IPS-NIHi11 (cell line): ENCODE measurements at places on chromosomes 1 and 21.
A peak's percentile ranks its signal among the peaks of the same experiment; 100 is the strongest.

- DNase-seq: no peak
Observed at GRCh38 chr1:101030881-101031280, 5.3 kb upstream of the DPH5 start.

DNA sequence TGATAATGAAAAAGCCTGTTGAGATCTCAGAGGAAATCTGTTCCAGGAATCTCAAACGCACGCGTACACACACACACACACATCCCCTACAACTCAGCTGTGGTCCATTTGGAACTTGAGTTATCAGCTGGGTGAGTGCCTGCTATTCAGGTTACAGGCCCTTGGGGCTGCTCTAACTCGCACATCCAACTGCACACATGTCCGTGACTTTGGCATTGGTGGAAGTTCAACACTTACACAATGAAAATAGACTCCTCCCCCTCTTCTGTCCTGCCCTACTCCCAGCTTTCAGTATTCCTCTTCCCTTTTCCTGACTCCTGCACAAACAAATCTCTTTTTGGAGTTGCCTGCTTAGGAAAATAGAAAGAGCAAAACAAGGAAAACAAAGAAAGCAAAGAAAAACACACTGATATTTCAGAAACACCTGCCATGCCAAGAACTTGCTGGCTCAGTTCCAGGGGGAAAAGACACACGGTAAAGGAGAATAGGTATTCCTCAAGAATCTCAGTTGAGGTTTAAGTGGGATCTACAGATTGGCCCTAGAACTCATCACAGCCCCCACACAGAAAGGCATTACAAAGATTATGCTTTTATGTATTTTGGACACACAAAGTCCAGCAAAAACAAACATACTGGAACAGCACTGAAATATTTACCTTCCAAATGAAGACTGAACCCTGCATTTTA, 140.9 kb downstream of the TGFBR3 start:
- no peak for DNase-seq

DNA sequence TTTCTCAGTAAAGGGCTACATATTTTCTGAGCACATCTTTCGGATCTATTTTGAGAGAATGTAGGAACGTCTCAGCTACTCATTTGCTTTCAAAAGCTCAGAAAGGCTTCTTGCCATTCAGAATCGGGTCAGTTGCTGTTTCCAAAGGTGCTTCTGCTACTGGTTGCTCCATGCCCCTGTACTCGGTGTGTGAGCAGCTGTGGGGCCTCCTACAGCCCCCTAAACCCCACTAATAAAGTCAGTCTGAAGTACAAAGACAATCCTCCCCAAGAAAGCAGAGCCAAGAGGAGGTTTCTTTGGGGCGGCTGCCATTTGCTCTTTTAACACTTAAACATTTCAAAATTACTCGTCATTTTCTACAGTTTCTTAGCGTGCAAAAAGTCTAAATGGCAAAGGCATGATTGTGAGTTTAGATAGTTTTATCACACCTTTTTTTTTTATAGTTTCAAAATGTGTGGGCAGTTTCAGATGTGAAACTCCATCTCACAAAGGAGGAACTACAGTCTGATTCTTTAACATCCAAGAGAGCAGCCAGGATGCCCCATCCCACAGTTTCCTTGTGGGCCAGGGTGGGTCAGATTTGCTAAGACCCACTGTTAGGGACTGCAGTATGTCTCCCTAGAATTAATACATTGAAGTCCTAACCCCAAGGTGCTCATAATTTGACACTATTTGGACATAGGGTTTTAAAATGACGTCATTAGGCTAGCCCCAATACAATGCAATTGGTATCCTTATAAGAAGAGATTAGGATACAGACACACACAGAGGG, 4.1 kb downstream of the RUNX1 start:
- no peak for DNase-seq

- no peak for DNase-seq
Observed at GRCh38 chr1:101797722-101798121, 199.0 kb downstream of the OLFM3 start.

GRCh38 chr1:182056601-182057366, 4.7 kb downstream of the ZNF648 start:
- DNase-seq: peak; percentile 27

DNA sequence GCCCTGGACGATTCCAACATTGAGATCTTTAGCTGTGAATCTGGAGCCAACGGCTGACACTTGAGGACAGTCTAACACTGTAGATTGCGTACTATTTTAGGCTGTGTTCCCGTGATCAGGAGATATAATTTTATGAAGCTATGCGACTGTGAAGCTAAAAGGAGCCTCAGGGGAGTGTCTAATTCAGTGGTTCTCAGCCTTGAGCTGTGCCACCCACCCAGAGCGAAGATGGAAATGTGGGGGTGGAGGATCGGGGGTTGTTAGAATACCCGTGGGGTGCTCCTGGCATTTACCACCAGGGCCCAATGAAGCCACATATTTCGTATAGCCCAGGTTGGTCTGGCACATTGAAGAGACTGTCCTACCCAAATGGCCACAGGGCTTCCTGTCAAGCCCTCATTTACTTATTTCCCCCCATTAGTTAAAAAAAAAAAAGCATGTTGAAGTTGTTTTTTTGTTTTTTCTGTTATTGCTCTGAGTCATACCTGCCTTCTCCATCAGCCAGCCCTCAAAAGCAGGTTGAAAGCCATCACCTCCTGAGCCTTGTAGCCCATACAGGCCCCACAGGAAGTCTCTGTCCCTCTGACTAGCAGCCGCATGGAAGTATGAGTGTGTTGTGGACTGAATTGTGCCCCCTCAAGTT, 141.7 kb downstream of the GALNT2 start:
- no peak for DNase-seq

DNA sequence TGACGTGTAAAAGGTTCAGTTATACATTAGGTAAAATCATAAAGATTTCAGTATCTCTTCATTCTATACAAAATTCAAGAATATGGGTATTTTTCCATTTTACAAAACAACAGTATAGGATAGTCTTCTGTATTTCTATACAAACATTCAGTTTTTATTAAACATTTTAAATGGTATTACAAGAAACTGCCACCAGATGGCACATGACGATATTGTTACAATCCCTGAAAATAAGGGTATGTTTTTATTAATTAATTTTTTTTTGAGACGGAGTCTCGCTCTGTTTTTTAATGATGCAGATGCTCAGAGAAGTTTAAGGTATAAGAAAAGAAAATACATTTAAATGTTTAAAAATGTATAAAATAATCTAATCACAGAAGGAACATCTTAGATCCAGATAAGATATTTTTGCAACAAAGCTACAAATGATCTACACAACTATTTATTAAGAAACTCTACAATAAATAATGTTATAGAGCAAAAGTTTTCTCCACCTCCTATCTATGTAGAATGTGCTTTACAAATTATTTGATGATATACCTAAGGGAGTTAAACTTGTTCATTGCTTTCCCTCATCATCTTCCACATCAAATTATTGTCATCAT, 23.5 kb upstream of the RSBN1 start:
- peak; percentile 11 for DNase-seq

DNA sequence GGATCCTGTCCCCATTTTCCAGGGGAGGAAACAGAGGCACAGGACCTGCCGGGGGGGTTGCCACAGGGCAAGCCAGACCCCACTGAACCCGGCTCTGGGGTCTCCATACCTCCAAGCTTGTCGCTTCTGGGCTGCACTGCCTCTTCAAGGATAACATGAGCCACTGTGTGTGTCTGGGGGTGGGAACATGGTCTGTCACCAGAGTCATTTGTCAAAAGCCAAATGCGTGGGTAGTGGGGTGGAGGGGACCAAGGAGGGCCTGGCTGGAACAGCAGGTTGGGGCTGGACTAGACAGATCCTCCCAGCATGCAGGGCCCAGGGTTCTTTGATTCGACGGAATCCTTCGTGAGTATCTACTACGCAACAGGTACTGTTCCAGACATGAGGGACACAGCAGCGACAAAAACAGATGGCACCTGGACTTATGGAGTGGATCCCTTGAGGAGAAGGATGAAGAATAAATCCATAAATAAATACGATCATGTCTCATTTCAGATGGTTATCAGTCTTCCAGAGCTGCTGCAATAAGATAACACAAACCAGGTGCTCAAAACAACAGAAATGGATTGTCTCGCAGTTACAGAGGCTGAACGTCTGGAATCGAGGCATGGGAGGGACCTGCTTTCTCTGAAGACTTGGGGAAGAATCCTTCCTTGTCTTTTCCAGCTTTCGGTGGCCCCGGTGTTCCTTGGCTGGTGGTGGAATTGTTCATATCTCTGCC, 28.7 kb downstream of the C1QB start:
- DNase-seq: no peak

- no peak for DNase-seq
Observed at GRCh38 chr1:91499904-91500755, 521 bp upstream of the CDC7 start.

- DNase-seq: peak; percentile 56
Observed at GRCh38 chr1:201461645-201462441, 7.1 kb downstream of the PHLDA3 start.

GRCh38 chr1:159957824-159958268, 3.8 kb upstream of the SLAMF9 start:
- no peak for DNase-seq

- DNase-seq: no peak
Observed at GRCh38 chr1:43622901-43623780, 26.8 kb upstream of the KDM4A start.

DNA sequence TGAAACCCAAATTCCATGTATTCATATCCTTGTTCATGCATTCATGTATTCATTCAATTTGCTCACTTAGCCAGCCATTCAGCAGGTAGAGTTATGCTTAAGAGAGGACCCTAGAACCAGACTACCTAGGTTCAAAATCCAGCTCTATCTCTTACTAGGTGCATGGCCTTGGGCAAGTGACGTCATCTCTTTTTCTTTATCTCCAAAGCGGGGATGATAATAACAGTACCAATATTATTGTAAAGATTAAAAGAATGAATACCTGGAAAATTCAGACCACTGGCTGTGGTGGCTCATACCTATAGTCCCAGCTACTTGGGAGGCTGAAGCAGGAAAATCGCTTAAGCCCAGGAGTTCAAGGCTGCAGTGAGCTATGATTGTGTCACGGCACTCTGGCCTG, 33.9 kb upstream of the CLIC4 start:
- DNase-seq: no peak

GRCh38 chr1:70528590-70529333, 117.7 kb downstream of the CTH start:
- DNase-seq: peak; percentile 67

DNA sequence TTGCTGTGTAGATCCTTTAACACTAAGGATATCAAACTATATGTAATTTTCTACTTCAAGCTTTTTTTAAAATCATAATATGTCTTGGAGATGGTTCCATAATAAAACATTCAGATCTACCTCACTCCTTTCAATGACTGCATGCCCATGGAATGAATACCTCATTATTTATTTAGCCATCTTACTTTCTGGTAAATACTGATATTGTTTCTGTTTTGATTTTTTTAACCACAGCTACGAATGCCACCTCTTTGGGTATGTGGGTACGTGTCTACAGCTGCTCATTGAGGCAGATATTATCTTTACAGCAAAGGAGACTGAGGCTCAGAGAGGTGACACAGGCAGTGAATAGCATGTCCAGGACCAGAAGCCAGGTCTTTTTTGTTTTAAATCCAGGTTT, 215.7 kb downstream of the ST6GALNAC3 start:
- DNase-seq: no peak

GRCh38 chr1:222243902-222244301, 304.0 kb downstream of the HHIPL2 start:
- no peak for DNase-seq

- peak; percentile 90 for DNase-seq
Observed at GRCh38 chr1:154546264-154547063, 12.0 kb downstream of the UBE2Q1 start.

DNA sequence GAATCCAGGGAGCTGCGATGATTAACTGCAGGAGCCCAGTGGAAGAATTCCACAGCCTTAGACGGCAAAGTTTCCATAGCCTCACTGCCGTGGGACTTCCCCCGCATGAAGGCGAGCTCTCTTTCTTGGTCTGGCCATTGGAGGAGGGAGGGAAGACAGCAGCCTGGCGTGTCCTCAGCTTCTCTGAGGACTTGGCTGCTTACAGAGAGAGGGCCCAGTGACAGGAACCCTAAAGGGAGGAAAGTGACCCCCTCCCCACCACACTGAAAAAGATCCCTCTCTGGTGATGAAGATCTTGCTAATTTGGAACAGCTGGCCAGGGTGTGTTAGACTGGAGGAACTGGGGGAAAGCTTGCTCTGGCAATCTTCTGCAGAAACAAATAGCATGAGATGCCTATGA, 41.0 kb downstream of the ATP2B4 start:
- DNase-seq: no peak

GRCh38 chr1:25743164-25744139, 56.5 kb upstream of the SELENON start:
- DNase-seq: no peak

GRCh38 chr1:85166351-85166750, 34.5 kb downstream of the SYDE2 start:
- no peak for DNase-seq

DNA sequence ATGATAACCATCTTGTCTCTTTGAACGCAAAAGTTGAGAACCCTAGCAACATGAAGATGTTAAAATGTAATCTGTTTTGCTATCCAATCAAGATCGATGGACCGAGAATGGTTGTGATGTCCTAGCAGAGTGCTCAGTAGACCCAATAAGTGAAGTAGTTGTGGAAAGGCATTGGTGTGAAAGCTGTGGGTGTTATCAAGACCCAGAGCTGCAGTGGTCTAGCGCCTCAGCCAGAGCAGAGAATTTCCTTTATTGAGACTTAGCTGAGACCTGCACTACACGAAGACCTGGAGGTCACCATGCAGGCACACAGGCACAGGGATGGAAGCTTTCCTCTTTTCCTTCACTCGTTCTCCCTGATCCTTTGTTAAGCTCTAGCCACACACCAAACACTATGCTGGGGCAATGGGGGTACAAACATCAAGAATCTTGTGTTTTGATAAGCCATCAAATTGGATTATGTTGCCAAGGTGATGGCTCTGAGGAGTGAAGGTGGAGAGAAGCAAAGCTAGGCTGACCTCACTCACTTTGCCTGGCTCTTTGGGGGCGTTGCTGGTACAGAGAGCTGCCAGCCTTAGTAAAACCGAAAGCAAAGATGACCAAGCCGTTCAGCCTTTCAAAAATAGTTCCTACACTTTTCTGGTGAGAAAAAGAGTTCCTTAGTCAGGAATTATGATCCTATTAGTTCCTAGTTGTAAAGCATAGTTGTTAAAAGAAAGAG, 24.1 kb downstream of the METTL13 start:
- no peak for DNase-seq

DNA sequence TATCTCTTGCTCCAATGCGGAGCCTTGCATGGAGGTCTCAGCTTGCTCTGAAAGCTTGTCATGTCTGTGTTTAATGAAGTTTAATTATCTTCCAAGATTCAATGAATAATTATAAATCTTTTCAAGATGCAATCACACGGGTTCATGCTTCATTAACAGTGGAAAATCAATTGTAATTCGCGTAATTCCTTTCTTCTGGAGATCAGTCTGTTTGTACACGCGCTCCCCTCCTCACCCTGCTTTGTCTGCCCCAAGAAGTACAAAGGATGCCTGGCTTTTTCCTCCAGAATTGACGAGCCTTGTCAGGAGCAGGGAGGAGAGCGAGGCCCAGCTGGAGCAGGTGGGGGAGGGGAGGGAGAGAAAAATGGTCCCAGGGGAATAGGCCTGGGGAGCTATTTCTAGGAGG, 65.0 kb upstream of the DISP3 start:
- peak; percentile 64 for DNase-seq
